Activated T-helper 1 cell treated with Interleukin-2 at 50 U/mL for 16 hours (primary cell): ENCODE measurements at places on chromosomes 6 and 20.

- no peak for DNase-seq
These were observed 77.8 kb downstream of the ZFAND3 start for GRCh38 chr6:37897321-37897720.

DNA sequence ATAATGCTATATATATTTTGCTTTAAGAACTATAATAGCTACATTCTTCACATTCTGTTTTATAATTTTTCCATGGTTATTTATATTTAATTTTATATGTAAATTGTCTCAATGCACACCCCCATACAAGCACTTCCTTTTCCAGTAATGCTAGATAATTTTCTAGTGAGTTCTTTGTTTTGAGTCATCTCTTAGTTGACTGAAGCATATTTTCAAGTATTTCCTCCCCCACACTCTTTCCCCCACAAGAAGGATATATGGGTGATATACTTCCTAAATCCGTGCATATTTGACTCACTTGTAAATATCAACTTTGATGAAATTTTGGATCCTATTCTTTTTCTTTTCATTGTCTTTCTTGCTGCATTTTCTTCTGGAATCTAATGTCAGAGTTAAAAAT, 82.1 kb upstream of the SRSF6 start:
- no peak for DNase-seq

- DNase-seq: no peak
These were observed 123.6 kb upstream of the LRFN2 start for GRCh38 chr6:40710626-40711330.

DNA sequence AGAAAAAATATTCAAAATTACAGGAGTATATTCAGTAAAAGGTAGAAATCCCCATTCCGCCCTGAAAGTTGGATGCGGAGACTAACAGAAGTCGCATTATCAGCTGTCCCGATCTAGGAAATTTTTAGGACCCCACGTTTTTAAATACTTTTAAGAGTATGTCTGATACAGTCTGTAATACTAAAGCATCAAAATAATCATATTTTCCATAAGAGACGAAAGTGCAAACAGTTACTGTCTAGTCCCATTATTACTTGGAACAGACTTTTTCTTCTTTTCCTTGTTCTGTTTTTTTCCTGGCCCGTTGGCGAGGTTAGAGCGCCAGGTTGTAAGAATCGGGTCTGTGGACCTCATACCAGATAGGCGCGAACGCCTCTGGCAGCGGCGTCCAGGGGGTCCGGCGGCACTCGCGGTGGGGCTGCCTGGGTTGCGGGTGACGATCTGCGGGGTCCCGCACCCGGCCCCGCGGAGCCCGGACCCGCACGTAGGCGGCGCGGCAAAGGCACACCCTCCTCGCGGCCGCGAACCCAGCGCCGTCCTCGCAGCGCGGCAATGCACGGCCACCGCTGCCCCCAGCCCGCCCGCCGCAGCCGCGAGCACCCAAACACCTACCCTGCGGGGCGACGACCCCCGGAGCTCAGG, 460 bp downstream of the PLAGL1 start:
- DNase-seq: no peak

DNA sequence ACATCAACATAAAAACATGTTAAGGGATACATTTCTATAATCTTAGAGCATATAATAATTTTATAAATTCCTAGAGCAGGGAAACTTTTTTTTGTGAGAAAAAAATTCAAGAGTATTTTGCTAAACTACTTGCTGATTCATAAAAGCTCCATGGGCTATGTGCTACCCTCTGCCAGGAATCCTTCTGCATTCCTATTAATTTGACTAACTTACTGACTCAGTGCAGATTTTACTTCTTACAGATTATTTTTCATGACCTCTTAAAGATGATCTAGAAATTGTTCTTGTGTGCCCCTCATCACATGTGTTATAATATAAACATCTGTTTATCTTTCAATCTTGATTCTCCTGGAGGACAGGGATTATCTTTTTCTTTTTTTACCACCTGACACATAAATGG, 5.7 kb downstream of the VTA1 start:
- no peak for DNase-seq
